Smooth muscle cell of the pulmonary artery (primary cell): ENCODE measurements at places on chromosomes 12 and 14. TPM values are rescaled to one million over a fixed set of nuclear protein-coding genes. Genes with fewer than 3 reads are reported as not detected.

ARHGAP9 gene
- 0.07 and 0.33 TPM in 2 replicates for total RNA-seq

SMOC1 gene
- total RNA-seq = 0.26 and 12.9 TPM in 2 replicates

KRT79 gene
- total RNA-seq = not detected in 2 replicates

WDHD1 gene
- total RNA-seq = 7.8 and 10.5 TPM in 2 replicates

AJUBA gene
- total RNA-seq = 43.2 and 61.2 TPM in 2 replicates

CISTR gene
- not detected in 2 replicates for total RNA-seq

TMEM233 gene
- total RNA-seq = 0.91 and 6.7 TPM in 2 replicates

DTX1 gene
- 0.03 TPM in 1 of 2 replicates, not detected in the other for total RNA-seq

CNIH1 gene
- 192 and 221 TPM in 2 replicates for total RNA-seq

COL2A1 gene
- not detected in 2 replicates for total RNA-seq

KRT75 gene
- total RNA-seq = not detected in 2 replicates

CYP46A1 gene
- 0.33 and 0.43 TPM in 2 replicates for total RNA-seq

POTEG gene
- total RNA-seq = not detected in 2 replicates

PLD4 gene
- total RNA-seq = 0.07 and 0.13 TPM in 2 replicates

C14orf180 gene
- not detected in 2 replicates for total RNA-seq

MAP1LC3B2 gene
- 0.52 and 0.89 TPM in 2 replicates for total RNA-seq

P2RX2 gene
- total RNA-seq = not detected in 2 replicates

DPPA3 gene
- total RNA-seq = not detected in 2 replicates

HRK gene
- 0.07 and 0.76 TPM in 2 replicates for total RNA-seq

DCN gene
- total RNA-seq = 72.0 and 212 TPM in 2 replicates

GPR137C gene
- total RNA-seq = 0.33 and 0.39 TPM in 2 replicates

CACNA1C gene
- total RNA-seq = 8.9 and 10.0 TPM in 2 replicates

FOXN4 gene
- not detected in 2 replicates for total RNA-seq

DACT1 gene
- 28.3 and 43.4 TPM in 2 replicates for total RNA-seq

TAS2R31 gene
- 3.7 and 6.7 TPM in 2 replicates for total RNA-seq

EPYC gene
- total RNA-seq = not detected in 2 replicates

RTL1 gene
- not detected in 2 replicates for total RNA-seq

SSPN gene
- total RNA-seq = 13.3 and 30.8 TPM in 2 replicates

P2RX7 gene
- 0.46 and 1.3 TPM in 2 replicates for total RNA-seq

VWF gene
- 0.92 and 1.2 TPM in 2 replicates for total RNA-seq

OS9 gene
- total RNA-seq = 330 and 353 TPM in 2 replicates

CCDC197 gene
- not detected in 2 replicates for total RNA-seq

KRT8 gene
- total RNA-seq = 9.3 and 32.5 TPM in 2 replicates

AKAP6 gene
- 10.1 and 47.7 TPM in 2 replicates for total RNA-seq

SLC6A15 gene
- total RNA-seq = 0.33 and 3.6 TPM in 2 replicates

TEX22 gene
- total RNA-seq = 0.17 and 0.39 TPM in 2 replicates

TEAD4 gene
- total RNA-seq = 7.0 and 10.1 TPM in 2 replicates

FITM1 gene
- total RNA-seq = 0.20 TPM in 2 replicates

KRT71 gene
- not detected in 2 replicates for total RNA-seq

CTSG gene
- total RNA-seq = not detected in 2 replicates

MGP gene
- 81.2 and 251 TPM in 2 replicates for total RNA-seq

SDR9C7 gene
- total RNA-seq = not detected in 2 replicates

CLEC1B gene
- total RNA-seq = not detected in 2 replicates

ESYT1 gene
- total RNA-seq = 237 and 257 TPM in 2 replicates
